ENCODE measurements at places on chromosomes 2 and 18. TPM values are rescaled to one million over a fixed set of nuclear protein-coding genes. Genes with fewer than 3 reads are reported as not detected.
A peak's percentile ranks its signal among the peaks of the same experiment; 100 is the strongest.

DNA sequence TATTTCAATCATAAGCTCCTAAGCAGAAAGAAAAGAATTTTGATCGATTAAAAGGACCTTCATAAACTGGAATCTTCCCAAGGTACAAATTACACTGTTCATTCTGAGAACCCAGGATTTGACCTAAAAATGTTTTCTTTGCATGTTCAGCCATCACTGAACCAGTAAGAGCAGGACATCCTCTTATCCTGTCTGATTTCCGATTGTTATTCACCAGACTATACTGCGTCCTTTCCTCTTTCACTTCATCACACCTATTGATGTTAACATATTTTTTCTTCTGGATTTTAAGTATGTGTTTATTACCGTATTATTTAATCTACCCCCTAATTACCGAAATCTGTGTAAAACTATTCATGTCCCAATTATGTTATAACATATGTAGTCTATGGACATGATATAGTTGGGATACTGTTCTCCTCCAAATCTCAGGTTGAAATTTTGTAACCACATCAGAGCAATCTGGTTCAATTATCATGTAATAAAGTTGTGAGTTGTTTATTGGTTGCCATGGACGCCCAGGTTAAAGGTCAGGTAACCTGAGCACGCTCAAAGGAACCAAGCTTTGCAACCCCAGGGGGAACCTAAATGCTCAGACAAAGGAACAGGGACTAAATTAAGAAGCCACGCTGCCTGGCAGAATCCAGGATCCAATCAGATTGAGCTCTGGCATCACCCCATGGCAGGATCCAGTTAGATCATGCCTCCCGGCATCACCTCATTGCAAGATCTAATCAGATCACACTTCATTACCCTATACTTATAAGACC is 11.6 kb upstream of the TBC1D8 start:
- no peak for DNase-seq

- peak; percentile 13 for DNase-seq
Observed at GRCh38 chr2:19158896-19159295, 199.5 kb downstream of the OSR1 start.

Gene CHPF
- 126 TPM for total RNA-seq

Gene OXER1
- total RNA-seq: not detected

GRCh38 chr2:38933653-38934052 is 44.0 kb downstream of the ARHGEF33 start:
- DNase-seq: no peak

Gene ALPG
- not detected for total RNA-seq

Gene KIF1A
- total RNA-seq: 0.14 TPM
